ENCODE measurements at places on chromosomes 12 and 14. TPM values are rescaled to one million over a fixed set of nuclear protein-coding genes. Genes with fewer than 3 reads are reported as not detected.
A peak's percentile ranks its signal among the peaks of the same experiment; 100 is the strongest.

KRT73 gene
- total RNA-seq = not detected

C12orf50 gene
- total RNA-seq = 0.06 TPM

SLC10A1 gene
- total RNA-seq = not detected

SCN8A gene
- total RNA-seq = 0.17 TPM

PIANP gene
- total RNA-seq = 0.99 TPM

KCNA1 gene
- total RNA-seq = not detected

TPPP2 gene
- 0.56 TPM for total RNA-seq

CMAS gene
- 60.0 TPM for total RNA-seq

PMCH gene
- total RNA-seq = not detected

PROX2 gene
- not detected for total RNA-seq

DNA sequence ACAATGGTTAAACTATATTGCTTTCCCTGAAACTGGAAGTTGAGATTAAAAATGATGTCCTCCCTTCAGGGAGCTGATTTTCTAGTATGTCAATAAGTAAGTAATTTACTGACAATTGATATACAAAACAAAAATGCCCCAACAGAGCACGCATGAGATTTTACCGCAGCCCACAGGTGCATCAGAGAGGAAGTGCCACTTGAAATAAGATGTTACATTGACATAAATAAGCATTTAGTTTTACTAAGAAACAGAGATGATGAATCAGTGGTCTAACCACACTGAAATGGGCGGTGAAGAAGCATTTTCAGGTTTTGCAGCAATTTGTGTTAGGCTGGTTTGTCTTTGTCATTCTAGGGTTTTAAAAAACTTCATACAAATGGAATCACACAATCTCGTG lies 8.8 kb upstream of the CLECL1 start:
- no peak for DNase-seq

DNA sequence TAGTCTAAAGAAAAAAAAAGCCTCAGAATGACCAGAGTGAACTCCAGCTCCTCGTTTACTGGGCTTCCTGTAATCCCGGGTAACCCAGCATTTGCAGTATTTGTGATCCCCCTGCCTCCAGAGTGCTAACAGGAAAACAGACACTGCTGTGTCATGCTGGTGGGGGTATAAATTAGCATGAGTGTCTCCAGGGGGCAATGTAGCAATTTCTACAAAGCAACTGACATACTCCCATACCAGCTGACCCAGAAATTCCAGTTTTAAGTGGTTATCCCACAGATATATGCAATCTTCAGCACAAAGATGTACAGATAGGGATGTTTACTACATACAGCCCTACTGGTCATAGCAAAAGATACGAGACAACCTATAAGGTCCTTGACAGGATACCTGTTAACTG lies 18.8 kb downstream of the TTC7B start:
- no peak for DNase-seq

- no peak for DNase-seq
Observed at GRCh38 chr12:53593707-53594106, 32.5 kb downstream of the ATF7 start.

DNA sequence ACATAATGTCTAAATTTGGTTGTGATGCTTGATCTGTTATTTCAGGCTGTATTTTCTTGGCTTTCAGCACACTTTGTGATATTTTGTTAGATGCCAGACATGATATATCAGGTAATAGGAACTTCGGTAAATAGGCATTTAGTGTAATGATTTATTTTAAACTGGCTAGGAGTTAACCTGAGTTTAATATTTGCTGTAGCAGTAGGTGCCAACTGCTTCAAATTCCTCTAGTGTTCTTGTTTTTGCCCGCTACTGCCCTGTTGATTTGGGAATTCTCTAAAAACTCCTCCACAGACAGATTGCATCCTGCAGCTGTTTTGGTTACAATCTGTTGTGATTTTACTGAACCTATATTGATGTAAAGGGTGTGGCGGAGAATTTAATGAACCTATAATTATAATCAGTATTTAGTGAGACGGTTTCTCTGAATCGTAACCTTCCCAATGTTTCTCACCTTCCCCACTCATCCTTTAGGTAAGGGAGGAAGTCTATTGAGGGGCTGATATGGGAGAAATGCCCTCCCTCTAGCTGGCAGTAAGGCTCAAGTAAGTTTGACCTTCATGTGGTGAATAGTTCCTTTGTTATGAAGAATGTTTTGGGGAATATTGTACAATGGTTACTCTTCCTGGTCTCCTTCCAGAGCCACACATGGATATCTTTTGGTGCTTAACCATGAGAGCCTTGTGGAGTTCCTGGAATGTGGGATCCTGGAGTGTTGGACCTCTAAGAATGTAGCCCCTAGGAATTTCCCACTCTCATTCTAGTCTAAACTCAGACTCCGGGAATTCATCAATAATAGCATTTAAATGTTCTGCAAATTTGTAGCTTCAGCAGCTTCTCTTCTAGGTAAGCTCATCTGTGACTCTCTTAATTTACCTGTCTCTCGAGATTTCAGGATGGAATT lies 634.1 kb downstream of the FSCB start:
- no peak for DNase-seq

GRCh38 chr12:18424857-18425256 lies 163.5 kb downstream of the PIK3C2G start:
- DNase-seq = no peak

DNA sequence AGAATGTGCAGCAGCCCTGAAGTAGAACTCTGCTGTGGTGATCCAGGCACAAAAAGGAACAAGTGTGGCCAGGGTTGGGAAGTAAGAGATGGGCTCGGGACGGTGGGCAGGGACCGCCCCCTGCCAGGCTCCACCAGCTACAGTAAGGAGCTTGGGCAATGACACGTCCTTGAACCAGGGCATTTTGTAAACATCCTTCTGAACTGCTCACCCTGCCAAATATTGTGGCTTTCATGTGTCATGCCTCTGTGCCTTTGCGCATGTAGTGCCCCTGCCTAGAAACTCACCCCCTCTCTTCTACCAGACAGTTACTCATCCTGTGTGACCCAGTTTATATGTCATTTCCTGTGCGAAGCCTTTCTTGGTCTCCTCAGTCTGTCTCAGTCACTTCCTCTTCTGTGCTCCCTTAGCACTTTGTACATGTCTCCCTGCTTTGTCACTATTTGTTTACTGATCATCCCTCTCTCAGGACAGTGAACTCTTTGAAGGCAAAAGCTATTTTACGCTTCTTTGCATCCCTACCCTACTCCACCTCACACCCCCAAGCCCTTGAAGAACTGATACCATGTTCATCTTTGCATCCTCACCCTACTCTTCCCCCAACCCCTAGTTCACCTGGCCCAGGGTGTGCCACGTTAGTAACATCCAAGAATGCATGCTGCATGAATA lies 108.9 kb upstream of the PLEKHG7 start:
- no peak for DNase-seq

- no peak for DNase-seq
Observed at GRCh38 chr14:104424406-104425072, 155.0 kb upstream of the C14orf180 start.

DNA sequence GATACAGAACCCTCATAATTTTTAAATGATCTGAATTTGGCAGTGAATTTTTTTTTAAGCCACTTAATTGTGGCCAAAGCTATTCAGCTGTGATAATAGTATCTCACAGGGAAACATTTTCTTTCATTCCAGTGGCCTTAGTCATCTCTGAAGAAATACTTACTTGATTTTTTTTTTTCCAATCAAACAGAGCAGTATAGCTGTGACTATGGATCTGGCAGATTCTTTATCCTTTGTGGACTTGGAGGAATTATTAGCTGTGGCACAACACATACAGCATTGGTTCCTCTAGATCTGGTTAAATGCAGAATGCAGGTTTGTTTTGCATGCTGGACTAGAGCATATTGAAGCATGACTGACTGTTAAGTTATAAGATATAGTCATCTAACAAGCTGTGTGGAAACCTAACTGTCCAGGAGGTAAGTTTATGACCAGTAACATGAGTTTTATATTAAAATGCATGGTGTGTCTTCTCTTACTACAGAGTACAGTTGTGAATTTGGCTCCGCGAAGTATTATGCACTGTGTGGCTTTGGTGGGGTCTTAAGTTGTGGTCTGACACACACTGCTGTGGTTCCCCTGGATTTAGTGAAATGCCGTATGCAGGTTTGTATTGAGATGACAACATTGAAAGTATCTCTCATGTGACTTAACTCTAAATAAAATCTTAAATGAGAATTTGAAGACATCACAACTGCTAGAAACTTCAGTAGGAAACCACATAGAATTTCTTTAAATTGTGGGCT lies 1.9 kb downstream of the SLC25A3 start:
- no peak for DNase-seq

DNA sequence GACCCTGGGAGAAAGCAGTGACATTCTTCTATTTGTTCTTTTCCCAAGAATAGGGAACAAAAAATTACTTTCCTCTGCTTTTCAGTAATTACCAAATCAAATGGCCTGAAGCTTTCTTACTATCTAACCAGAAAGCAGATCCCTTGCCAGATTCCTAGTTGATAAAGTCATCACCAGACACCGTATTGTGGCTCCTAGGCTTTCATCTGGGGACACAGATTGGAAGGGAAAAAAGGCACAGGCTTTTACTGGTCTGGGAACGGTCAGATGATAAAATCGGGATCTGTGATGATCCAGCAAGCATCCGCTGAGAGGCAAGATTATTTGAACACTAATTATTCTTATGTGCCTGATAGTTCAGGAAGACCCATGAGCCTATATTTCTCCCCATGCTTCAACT lies 79.1 kb upstream of the BCL2L14 start:
- DNase-seq = no peak

GRCh38 chr14:36550899-36551298 lies 30.9 kb upstream of the NKX2-1 start:
- no peak for DNase-seq

DNA sequence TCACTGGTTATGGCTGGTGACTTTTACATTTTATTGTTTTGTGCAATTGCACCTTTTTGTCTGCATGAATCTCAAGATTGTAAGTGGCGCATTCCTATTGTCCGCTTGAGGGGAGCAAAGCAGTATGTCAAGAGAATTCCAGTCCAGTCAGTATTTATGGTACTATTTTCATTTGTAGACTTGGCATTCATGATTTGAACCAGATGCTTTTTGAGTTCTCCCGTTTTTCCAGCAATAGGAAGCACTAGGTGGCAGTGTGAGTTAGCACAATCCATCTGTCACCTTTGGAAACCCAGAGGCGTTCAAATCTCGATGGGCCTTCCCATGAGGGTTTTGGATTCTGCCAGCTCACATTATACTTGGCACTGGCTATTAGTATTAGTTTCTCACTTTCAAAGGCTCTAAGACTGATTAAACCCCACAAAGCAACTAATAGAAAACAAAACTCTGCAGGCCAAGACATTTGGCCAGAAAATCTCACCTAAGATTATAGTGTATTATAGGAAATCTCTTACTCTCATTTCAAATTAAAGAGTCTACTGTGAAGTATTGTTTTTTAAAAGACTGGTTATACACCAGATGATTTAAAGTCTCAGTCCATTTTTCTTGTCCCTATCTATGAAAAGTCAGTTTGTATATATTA lies 2.2 kb downstream of the DACT1 start:
- peak; percentile 26 for DNase-seq

DNA sequence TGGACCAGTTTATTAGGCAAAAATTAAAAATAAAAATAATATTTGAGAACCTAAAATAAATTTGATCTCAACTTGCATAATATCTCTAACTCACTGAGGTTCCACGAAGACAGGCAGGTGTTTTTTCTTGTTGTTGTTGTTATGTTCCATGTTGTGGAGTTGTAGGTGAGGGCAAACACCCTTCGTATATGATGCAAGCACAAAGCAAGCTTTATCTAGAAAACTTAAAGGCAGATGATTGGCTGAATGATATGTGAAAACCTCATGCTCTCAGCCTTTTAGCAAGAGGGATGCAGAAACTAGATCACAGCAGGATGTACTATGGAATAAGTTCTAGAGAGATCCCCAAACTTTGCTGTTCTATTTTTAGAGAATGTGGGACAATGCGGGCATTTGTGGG lies 502.7 kb downstream of the ETNK1 start:
- DNase-seq = no peak

DNA sequence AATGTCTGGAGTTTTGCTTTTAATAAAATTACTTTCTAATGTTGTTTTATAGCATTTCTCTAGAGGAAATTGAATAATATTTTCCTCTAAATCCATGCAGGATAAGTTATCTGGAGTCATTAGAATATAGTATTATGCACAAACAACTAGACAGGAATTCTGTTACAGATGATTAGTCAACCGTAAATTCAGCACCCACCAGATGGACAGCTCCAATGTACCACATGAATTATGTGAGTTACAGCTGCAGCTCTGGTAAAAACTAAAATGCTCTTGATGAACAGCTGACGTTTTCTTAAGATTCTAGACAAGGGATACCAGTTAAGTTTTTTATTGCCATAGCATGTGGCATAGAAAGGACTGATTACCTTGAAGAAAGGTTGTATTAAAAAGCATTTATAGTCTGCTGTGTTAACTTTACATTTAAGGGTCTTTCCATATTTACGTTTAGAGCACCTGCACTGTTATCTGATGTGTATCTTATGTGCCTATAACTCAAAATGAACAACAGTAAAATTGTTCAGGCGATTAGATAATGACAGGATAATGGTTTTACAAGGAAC lies 321.4 kb upstream of the LRFN5 start:
- DNase-seq = no peak

- no peak for DNase-seq
Observed at GRCh38 chr14:80005561-80005960, 205.7 kb downstream of the DIO2 start.

GRCh38 chr12:132740652-132741051 lies 21.0 kb downstream of the ANKLE2 start:
- DNase-seq = peak; percentile 55

GRCh38 chr12:116922194-116922897 lies 11.6 kb downstream of the FBXW8 start:
- no peak for DNase-seq

- no peak for DNase-seq
Observed at GRCh38 chr12:103334466-103334865, 161.3 kb downstream of the C12orf42 start.

DNA sequence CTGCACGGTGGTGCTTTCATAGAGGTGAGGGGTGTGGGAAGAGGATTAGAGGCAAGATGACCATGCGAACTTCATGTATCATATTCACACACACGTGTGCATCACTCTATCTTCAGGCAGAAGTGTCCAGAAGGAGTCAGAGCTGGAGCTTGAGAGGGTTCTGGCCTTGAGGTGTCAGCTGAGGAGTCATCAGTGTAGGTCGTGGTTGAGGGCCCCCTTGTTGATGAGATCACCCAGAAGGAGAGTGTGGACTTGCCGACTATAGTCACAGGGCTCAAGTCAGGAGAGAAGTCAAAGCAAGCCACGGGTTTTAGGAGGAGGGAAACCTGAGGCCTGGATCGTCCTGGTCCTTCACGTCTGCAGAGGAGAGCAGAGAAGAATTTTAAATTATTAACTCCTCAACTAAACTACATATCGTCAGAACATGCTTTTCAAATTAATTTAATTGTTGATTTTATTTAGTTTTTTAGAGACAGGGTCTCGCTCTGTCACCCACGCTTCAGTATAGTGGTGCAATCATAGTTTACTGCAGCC lies 25.4 kb downstream of the EML1 start:
- no peak for DNase-seq

DNA sequence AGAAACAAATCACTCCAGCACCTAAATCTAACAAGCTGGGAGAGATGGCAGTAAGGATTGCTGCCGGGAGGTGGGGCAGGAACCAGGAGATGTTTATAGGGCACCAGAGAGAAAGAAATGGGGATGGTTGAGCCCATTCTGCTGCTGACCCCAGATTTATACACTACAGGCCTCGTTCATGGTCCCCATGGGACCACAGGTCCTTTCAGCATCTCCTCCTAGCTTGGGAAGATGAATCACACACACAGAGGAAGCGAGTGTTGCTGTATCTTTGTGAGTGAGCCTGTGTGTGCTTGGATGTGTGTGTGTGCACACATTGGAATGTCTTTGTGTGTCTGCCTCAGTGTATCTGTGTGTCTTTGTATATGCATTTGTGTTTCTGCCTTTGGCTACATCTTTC lies 49.7 kb upstream of the FICD start:
- no peak for DNase-seq
